ENCODE measurements at places on chromosomes 6 and 20.

DNA sequence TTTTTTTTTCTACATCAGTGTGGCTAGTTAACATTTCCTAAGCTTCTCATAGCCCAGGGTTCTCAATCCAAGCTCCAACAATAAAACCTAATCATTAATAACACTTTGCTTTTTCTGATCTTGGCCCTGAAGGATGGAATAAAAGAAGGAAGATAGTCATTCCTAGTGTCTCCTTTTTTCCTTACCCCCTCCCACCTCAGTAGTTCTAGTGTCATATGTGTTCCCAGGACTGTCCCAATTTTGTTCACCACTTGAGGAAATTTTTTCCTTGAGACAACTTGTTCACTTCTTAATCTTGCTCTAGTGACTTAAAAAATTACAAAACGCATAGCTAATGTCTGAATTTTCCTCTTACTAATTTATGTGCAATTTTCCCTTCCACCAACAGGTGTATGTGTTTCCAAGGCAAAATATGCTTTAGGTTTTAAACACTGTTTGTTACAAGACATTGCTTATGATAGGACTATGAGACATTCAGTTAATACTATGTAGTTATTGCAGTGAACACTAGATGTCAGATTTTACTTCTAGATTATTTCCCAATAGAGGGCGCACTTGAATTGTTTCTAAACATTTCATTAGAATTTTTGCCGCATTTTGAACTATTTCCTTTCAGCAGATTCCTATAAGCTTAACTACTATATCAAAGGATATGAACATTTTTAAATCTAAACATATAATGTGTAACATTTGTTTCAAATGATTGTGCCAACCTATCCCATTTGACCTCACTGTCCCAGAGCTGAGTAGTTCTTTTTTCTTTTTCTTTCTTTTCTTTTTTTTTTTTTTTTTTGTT lies 18.5 kb upstream of the C6orf141 start:
- DNase-seq = no peak

GRCh38 chr6:70130865-70131264 lies 172.0 kb downstream of the COL9A1 start:
- no peak for DNase-seq

DNA sequence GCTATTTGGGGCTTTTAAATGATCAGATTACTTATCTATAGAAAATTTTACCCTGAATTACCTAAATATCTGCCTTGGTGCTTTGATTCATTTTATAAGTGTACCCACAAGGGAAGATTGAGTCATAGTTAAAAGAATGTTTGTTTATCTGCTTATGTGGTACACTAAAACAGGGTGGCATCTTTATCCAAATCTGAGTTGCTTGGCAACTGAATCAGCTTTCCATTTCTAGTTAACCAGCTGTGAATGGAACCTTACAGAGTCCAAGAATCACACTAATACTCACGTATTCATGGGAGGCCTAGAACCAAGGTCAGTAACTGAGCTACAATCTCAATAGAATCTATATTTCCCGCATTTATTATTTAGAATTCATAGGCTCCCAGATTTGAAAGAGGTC lies 44.0 kb upstream of the CAP2 start:
- DNase-seq = no peak

DNA sequence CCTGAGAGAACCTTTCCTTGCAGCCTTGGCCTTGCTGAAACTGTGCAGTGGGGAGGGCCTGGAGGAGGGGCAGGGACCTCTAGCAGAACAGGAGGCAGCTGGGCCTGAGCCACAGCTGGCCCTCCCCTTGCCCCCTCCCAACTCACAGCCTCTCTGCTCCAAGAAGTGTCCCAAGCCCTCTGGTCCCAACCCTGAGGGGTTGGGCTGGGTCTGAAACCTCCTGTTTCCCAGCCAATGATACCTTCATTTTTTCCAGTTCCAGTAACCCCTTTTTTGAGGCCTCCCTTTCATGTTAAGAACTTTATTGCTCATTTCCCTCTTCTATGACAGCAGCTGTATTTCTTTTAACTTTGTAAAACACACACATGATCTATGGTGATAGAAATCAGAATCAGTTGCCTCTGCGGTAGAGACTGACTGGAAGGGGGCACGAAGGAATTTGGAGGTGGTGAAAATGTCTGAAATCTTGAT lies 17.9 kb upstream of the ARMC12 start:
- DNase-seq = no peak

- no peak for DNase-seq
Observed at GRCh38 chr20:5357946-5358345, 41.2 kb upstream of the PROKR2 start.

DNA sequence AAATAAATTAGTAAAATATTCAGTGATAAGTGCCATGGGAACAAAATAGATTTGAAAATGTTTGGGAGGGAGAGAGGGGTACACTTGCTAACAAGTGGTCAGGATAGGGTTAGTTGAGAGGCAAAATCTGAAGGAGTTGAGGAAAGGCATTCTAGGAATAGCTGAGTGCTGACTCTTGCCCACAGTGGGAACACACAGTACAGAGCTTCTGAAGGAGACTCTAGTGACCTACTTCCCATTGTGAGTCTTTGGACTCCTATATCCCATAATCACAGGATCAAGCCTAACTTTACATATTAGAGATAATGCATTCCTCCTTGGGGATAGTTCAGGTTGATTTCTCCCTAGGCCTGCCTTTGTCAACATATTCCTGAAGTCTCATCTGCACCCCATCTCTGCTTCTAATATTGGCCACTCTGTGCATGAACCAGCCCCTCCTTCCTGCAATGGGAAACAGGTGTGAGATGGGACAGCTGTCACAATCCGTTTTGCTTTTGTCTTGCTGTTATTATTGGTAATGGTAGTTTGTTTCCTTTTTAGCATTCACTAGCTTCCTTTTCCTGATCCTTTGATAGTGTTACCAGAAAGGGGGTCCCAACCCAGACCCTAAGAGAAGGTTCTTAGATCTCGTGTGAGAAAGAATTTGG lies 2.6 kb upstream of the TRIM38 start:
- no peak for DNase-seq

GRCh38 chr6:17289630-17290061 lies 8.5 kb downstream of the RBM24 start:
- no peak for DNase-seq

DNA sequence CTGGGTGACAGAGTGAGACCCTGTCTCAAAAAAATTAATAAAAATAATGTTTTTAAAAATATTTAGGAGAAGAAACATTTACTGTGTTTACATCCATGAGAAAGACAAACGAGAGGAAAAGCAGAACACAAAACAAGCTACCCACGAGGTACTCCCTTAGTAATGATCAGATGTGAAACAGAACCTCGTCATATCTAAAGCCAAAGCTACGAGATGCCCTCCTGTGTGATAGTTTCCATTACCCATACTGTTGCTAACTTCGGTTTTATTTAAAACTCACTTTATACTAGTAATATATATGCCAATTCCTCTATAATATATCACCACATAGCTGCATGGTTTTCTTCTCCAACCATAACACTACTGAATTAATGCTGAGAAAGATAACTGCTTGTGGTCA lies 21.1 kb downstream of the SUMO4 start:
- DNase-seq = no peak

GRCh38 chr6:56852260-56853010 lies 102.5 kb upstream of the BEND6 start:
- DNase-seq = no peak

DNA sequence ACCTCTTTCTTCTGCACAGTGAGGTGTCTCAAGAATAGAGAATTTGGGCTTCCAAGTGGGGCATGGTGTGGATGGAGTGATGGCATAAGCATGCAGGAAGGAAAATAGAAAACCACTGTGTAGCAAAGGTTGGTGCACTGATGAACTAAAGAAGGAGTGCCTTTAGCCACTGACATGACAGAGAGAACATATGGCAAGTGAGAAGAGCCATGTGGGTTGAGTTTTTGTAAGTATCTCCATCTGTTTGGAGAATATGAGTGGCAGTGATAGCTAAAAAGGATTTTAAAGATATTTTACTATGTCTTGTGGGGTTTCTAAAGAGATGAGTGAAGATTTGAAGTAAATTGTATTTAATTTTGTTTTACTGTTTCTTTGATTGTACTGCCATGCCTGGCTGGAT lies 160.5 kb upstream of the GRIK2 start:
- no peak for DNase-seq

DNA sequence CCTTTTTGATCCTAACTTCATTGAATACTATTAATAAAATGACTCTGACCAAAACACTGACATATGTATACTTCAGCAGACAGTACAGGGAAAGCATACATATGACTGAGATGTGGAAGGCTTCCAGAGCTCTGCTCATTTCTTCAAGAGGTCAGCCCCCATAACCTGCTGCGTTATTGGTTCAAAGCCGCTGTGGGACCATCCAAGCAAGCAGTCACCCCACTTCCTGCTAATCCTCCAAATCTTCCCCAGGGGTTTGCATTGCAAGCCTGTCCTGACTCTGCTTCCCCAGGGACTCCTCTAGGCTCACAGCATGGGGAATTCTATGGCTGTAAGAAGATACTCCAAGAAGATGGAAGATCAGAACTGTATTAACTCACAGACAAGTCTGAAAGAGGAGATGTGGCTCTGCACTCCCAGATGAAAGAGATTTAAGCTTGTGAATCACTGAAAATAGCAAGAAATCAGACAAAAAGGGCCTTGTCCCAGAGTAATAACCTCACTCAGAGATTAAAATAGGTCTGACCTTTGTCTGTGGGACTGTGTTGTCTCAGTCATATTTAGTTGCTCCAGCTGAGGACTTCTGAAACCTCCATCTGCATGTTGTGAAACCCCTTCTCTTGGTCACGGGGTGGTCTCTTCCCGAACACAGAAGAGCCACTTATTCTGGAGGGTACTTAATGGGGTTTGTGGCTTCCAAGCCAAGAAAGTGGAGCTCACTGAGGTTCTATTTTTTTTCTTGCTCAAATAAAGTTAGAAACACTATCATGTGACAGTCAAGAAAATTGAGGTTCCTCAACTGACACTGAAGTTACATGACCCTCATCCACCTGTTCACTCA lies 101.5 kb upstream of the MARCKS start:
- no peak for DNase-seq

Measured in Caco-2 (cell line).